Esophagus squamous epithelium (tissue), 5 donors: ENCODE measurements at places on chromosomes 16 and 17.

GRCh38 chr17:82385559-82386254, 14.1 kb downstream of the UTS2R start:
- no peak for DNase-seq

GRCh38 chr17:81706757-81707624, 3.8 kb downstream of the MRPL12 start:
- no peak for DNase-seq

- DNase-seq: peak; percentile 16
These were observed 3.3 kb upstream of the SLFN12L start for GRCh38 chr17:35540589-35541404.

GRCh38 chr16:76387994-76388393, 110.8 kb downstream of the CNTNAP4 start:
- DNase-seq: no peak

- DNase-seq: no peak
These were observed 11.7 kb upstream of the CPPED1 start for GRCh38 chr16:12815361-12815760.
